ENCODE measurements at places on chromosomes 4 and X.

GRCh38 chrX:136191171-136191570 is 43.8 kb downstream of the FHL1 start:
- no peak for DNase-seq

DNA sequence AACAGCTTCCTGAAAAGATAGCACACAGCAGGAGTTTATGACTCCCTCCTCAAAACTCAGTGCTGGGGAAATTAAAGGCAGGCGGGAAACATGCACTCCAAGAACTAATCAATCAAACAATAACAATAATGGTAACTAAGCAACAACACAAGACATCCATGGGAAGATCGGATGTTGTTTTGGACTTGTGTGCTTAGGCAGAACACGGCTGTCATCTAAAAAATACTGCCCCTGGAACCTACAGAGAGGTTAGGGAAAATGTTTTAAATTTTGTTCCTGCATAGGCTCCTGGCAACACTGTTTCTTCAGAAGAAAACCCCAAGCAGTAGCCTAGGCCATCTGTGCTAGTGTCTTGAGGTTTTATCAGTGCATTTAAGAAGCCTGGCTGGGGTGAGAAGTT is 1378.2 kb downstream of the STIM2 start:
- no peak for DNase-seq

DNA sequence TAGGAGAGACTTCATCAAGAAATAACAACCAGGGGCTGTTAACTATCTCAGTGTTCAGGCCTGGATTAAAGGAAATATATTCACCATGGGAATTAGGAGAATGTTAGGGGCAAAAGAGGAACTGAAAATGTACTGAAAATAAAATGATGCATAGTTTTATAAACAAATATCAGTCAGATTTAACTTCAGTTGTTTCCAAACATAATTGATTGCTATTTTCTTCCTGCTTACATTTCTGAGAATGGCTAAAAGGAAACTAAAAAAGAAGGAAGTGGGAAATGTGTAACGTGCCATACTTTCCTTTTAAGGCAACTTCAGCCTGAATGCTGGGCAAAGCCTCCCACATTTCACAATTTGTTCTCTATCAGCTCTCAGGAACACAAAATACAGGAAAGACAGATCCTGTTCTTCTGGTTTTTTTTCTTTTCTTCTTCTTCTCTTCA is 178.1 kb downstream of the MAML3 start:
- DNase-seq: peak; percentile 27

DNA sequence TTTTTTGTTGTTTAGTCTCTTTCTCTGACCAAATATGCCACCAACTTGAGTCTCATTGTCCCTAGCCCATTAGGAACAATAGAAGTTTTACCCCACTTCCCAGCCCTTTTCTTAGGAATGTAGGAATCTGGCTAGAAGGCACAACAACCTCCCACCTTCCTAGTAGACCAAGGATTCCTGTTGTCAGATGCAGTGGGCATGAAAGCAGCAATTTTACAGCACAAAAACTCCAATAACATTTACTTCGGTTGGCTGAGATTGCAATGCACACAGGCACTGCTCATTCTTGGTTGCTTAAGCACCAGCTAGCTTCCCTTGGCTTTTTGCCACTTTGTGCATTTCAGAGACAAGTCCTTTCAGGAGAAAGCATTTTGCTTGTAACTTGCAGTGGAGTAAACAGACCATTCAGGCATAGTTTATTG is 312.8 kb downstream of the TENM3 start:
- DNase-seq: peak; percentile 66

GRCh38 chr4:116070283-116070682 is 956.9 kb upstream of the NDST4 start:
- DNase-seq: peak; percentile 48

DNA sequence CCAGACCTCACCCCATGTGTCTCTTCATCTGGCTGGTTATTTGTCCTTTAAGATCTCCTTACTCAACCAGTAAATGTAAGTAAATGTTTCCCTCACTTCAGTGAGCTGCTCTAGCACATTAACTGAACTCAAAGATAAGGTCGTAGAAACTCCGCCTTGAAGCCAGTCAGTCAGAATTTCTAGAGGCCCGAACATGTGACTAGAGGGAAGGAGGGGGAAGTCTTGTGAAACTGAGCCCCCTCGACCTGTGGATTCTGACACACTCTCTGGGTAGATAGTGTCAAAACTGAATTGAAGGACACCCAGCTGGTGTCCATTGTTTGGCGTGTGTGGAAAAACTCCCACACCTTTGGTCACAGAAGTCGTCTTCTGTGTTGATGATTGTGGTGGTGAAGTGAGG is 933.9 kb downstream of the ADGRL3 start:
- DNase-seq: no peak

DNA sequence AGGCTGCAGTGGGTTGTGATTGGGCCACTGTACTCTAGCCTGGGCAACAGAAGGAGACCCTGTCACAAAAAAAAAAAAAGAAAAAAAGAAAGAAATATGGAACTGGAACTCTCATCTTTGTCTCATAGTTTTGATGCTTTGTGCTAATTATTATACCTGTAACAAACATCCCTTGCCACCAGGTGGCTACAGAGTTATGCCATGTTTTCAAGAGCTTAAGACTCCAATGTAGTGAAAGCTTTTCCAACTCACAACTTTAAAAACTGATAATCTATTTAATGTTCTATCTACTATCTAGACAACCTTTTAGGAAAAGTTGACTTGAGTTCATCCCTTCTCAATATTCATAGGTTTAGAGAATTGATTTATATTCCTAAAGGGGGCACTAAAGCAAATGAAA is 42.4 kb downstream of the HTR2C start:
- DNase-seq: peak; percentile 7

DNA sequence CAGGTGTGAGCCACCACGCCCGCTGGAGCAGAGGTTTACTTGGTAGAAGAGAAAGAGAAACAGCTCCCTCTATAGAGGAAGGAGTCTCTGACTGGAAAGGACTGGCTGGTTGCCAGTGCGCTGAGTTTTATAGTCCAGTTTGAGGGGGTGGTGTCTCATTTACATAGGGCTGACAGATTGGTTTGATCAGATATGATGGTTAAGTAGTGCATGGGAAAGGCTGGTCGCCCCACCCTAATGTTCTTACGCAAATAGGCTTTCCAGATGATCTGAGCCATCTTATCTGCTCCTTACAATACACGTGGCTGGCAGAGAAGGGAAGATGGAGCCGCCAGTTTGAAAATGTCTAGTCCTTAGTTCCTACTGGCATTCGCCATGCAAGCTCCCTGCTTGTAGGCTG is 439.5 kb downstream of the NAF1 start:
- DNase-seq: no peak

- no peak for DNase-seq
Measured at GRCh38 chr4:1203026-1203616, 30.7 kb upstream of the SPON2 start.

- DNase-seq: no peak
Measured at GRCh38 chrX:110161361-110161686, 156.6 kb downstream of the AMMECR1 start.

DNA sequence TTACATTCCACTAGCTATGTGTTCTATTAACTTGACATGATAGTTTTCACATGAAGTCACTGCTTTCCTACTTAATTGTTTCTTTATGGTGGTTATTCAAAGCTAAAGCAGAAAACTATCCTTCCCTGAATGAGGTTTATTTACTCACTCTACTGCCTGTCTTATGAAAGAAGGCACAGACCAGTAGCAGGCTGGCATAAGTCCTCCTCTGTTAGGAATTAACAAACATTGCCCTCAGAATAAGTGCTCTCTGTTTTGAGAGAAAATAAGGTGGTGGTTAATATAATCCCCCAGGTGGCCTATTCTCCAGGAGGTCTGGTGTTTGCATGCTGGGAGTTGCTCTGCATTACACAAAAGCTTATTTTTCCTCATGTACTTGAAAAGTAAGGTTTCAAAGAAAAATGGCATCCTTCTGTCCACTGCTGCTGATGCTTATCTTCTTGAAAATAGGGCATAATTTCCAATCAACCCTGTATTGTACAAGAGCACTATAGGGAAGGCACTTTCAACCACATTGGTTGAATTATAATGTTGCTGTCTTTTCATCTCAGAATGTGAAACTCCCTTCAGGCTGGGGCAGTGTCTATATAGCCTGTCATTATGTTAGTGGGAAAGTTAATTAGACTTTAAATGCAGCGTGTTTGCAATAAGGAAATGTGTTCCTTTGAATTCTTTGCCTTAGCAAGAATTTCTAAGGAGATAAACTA is 119.7 kb upstream of the TBC1D9 start:
- DNase-seq: no peak

- DNase-seq: peak; percentile 31
Measured at GRCh38 chr4:137635601-137636000, 103.3 kb upstream of the PCDH18 start.

GRCh38 chr4:69717778-69718177 is 42.6 kb downstream of the SULT1B1 start:
- DNase-seq: no peak

- DNase-seq: peak; percentile 90
Measured at GRCh38 chr4:76998251-76998901, 48.8 kb downstream of the SEPTIN11 start.

DNA sequence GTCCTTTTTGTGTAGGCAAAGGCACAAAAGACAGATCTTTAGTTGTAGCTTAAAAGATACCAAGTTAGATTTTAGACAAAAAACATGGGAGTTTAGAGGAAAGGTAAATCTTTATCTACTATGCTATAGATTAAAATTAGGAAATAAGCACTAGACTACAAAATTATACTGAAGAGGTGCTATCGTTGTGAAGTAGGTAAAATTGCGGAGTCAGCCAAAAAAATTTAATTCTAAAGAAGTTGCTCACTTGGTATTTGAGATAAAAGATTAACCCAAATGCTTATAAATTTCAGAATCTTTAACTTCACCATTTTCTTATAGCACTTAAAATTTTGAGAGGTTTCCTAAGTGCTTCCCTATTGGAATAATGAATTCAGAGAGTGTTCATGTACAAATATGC is 604.1 kb downstream of the GRXCR1 start:
- no peak for DNase-seq

DNA sequence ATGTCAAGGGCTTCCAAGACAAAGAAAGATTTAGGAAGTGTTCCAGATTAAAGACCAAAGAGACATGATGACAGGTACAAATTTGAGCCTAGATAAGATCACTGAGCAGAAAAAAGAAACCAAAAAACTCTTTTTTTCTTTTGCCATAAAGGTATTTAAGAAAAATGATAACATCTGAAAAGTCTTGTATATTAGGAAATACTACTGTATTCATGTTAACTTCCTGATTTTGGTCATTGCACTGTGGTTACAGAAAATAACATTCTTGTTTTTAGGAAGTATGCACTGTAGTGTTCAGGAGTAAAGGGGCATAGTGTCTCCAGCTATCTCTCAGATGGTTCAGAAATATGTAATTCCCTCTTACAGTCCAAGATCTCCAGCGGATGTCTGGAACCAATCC is 37.1 kb downstream of the RWDD4 start:
- DNase-seq: no peak

GRCh38 chr4:66178906-66179305 is 508.6 kb upstream of the EPHA5 start:
- peak; percentile 45 for DNase-seq

DNA sequence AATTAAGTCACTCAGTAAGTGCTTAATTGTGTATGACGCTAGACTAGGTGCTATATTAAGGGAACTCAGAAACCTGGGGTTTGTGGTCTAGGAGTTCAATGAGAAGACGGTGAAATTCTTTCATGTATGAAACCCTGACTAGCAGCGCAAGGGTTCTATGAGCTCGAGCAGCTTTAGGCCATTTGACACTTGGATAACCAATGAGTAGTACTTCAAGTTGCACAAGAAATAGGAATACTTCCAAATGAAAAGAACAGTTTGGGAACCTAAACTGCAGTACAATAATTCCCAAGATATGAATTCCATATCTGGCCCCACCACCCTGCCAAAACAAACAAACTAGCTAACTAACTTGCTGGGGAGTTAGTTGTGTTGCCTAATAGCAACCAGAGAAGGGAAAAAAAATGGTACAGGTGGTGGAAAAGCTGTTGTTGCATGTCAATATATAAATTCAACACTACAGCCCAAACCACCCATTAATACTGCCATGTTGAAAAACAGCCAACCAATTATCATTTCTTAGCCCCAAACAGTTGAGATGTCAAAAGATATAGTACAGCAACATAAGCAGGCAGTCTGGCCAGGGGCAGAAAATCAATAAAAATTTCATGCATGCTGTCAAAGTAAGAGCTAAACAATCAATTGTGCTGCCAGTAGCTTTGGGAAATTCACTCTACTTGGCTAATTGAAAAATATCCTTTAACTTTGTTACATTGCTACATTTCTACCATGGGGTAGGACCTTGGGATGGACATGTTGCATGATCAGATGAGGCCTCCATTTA is 54.6 kb upstream of the MCF2 start:
- DNase-seq: peak; percentile 14

DNA sequence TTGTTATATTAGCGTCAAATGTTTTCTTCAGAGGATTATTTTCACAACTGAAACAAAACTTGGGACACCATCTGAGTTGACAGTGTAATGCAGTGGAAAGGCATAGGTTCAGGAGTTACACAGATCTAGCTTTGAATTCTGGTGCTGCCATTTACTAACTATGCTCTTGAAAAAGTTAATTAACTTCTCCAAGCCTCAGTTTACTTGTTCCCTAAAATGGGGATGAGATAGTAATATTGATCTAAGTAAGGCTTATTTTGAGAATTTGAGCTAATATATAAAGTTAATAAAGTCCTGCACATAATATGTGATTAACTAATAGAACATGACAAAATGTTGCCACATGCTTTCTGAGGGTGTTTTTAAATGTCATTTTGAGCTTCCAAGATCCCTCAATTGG is 112.6 kb downstream of the FRAS1 start:
- no peak for DNase-seq

GRCh38 chr4:53626491-53626890 is 35.2 kb upstream of the LNX1 start:
- DNase-seq: peak; percentile 56

DNA sequence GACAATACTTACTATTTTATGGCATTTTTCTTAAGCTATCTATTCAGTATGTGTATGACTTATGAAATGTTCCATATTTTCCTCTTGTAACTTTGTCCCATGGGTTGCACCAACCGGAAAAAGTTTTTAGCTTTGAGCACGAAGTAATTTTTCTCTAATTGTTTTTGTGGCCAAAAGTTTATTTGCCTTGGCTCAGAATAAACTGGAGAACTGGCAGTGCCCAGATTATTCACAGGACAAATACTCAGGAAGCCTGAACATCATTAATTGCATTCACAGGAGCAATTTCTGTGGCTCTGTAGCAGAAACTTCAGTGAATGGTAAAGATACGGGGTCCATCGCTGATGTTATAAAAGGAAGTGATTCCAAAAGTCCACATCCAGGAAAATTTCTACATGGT is 184.5 kb downstream of the ARHGAP10 start:
- DNase-seq: no peak

DNA sequence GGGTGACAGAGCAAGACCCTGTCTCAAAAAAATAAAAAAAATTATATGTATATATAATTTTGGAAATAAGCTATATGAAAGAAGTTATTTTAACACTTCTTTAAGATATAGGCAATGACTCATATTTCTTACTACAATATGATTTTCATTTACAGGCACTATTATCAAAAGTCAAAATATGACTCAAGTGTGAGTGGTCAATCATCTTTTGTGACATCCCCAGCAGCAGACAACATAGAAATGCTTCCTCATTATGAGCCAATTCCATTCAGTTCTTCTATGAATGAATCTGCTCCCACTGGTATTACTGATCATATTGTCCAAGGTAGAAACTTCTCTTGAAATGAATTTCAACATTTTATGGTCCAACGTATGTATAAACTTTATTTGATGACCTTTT is 20.8 kb downstream of the OCIAD1 start:
- DNase-seq: no peak
